ENCODE measurements at places on chromosomes 6 and 20.

DNA sequence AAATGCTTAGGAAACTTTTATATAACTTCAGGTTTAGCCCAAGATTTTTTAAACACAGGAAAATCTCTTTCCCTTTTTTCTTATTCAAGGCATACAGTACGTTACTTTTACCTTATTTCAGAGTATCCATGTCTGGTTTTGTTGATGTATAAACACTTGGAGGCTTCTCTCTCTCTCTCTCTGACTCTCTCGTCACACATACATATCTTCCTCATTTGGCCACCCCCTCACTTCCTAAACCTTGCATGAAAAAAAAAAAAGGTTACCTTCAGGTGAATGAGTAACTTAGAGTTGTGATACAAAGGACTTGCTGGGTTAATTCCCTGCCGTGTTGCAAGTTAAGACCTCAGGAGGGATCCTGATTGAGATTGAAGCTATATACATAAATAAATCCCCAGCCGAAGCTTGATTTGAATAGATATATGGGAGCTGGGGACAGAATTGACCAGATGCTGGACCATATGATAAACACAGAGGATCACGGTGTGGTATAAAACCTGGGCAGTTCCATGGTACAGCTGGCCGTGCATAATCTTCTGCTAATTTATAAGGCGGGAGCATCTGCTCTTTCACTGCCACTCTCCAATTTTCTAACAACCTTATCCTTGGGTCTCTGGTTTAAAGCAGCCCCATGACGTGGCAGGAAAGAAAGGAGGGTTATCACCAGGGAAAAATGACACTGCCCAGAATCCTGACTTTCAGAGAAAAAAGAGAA, 55.1 kb upstream of the IL20RA start:
- no peak for DNase-seq

DNA sequence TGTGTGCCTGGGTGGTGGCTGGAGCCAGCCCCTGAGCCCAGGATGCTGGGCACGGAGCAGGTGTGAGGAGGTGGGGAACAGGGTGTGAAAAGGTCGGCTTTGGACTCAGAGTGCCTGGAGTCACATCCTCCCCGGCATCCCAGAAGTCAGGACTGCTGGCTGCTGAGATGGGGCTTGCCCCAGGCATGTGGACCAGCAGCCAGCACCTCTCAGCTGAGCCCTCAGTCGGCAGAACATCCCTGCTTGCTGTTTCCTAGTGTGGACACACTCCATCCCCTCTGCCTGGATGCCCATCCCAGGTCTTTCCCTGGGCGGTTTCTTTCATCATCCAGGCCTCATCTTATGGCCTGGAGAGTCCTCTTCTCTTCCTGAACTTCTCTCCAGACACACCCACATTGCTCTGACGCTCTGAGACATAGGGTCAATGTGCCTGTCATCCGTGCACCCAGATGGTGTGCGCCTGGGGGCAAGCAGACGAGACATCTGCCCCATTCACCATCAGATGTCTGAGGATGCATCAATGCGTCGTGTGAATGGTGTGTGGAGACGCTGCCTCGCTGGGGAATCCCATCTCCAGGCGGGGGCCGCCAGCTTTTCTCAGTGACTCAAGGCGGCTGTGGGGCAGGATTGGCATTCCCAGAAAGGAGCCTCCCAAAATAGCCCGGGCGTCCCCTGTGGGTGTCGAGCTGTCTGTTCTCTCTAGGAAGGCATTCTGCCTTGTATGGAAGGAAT, 104.2 kb downstream of the SYCP2 start:
- DNase-seq: no peak

DNA sequence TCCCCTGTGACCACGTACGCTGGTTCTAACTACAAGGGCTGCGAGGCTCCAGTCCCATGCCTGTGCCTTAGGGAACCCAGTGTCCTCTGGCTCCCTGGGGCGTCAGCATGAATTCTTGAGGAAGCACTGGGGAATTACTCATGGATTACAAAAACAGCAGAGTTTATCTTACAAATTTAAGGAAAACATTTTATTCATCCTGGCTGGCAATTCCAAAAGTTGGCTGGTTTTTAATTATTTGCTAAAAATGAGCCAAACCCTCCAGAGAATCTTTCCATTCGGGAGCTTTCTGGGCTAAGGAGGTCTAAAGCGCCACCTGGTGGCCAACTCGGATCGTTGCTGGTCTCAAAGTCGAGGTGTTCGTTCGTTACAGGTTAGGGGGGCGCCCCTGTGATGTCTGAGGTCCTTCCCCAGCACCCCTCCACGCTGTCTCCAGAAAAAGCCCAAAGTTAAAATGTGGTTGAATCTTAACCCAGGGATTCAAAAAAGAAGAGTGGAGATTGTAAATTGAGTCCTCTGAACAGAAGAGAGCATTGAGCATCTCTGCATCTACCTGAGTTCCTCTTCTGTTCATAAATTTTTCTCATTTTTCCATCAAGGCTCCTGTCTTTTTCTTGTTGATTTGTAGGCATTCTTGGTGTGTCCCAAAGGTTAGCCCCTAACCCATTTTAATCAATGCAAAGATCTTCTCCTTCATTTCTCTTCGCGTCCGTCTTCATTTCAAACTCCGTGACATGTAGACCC, 99.4 kb downstream of the BFSP1 start:
- peak; percentile 5 for DNase-seq

DNA sequence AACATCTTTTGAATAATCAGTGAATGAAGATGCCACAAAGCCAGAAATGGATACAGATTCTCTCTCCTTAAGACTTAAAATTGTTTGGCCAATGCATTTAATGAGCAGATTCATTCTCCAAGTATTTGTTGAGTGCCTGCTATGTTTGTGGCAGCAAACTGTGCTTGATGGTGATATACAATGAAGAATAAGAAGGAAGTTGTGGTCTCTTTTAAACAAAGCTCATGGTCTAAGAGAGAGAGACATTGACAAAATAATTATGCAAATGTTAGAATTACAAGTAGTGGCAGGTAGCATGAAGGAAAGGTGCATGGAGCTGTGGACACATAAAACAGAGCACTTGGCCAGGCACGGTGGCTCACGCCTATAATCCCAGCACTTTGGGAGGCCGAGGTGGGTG, 28.3 kb downstream of the NFATC2 start:
- DNase-seq: no peak

- no peak for DNase-seq
Measured at GRCh38 chr6:8785223-8785622, 349.9 kb upstream of the SLC35B3 start.

GRCh38 chr6:51027283-51028065, 208.8 kb downstream of the TFAP2B start:
- DNase-seq: no peak

DNA sequence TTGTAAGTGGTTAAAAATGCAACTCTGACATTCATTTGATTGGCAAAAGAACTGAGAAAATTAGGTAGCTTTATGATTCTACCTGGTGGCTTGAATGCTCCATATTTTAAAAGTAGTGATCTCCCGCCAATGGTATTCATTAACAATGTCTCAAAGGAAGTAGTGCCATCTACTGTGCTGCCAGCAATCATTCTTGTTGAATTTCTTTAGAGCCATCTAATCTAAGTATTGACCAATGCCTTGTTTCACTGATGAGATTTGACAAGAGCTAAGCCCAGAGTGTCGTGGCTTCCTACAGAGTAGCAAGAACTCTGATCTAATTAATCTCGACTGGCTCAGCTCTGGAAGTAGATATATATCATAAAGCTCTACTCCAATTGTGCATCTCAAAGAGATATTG, 696.7 kb downstream of the C6orf118 start:
- DNase-seq: no peak

- no peak for DNase-seq
Measured at GRCh38 chr6:25315194-25316177, 36.3 kb downstream of the CARMIL1 start.

DNA sequence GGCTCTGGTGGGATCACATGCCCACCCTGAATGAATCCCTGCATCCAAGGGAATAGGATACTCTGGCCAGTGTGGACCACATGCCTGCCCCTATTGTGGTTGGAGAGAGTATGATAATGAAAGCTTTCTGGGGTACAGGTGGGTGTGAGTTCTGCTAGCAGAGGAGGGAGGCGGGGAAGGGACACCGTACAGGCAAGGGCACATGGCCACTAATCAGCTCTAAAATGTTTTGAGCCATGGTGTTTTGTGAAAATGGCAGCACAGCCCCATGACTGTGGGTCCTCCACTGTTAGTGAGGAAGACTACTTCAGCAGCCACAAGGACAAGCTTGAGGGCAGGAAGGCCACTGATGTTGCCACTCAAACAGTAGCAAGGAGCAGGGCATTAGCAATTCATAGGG, 11.9 kb upstream of the DHX35 start:
- no peak for DNase-seq

DNA sequence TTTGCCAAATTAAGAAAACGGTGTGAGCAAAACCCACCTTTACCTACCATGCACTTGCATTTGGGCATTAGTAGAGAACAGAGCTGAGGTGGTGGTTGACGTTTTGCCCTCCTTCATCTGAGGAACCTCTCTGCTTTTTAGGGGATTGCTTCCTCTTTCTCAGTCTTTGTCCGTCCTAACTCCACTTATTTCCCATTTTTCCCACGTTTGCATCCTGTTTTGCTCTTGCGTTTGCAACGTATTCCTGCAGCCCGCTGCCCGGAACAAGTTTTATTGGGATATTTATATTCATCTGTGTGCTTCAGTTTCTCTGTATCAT, 374 bp upstream of the SERINC1 start:
- DNase-seq: no peak

DNA sequence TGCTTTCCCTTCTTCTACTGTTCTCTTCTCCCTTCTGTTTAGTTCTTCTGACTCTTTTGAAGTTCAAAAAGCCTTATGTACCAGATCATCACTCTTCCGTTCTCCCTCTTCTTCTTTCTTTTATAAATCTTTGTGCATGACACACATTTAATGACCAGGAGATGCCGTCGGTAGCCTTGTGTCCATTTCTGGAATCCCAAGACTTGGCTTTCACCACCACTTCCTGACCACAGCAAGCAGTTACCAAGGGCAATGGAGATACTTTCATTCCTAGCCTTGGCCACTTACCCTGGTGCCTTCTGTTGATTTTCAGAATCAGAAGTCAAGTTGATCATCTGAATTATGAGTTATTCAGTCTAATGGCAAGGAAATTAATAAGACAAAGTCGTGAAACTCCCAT, 268.5 kb upstream of the QKI start:
- no peak for DNase-seq

DNA sequence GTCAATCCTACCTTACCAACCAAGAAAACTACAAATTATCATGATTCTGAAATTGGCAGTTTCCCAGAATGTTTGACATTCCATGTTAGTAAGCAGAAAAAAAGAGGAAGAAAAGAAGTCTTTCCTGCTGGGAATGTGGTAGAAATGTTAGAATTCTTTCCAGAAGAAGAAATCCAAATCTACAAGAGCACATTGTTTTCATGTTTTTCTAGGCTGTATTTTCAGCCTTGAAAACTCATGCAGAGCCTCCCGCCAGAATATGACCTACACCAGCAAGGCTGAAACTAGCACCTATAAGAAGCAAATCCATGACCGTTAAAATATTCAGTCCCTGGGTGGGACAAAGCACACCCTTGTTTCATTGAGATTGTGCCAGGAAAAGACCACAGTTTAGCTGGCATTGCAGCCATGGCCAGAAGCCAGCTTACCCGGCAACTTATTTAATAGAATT, 259.4 kb downstream of the GJA1 start:
- DNase-seq: no peak

DNA sequence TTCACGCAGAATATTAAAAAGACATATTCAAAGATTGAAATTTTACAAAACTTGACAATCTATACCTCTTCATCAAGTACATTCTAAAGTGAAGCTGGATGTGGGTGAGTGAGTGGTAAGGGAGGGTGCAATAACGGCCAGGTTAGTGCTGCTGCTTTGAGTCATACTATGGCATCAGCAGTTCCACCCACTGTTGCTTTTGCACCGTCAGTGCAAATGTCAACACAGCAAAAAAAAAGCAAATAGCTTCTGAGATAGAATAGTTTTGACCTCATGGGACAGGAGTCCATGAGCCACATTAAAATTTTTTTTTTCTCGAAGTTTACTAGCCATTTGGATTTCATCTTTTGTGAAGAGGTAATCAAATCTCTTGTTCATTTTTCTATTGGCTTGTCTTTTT, 31.8 kb downstream of the PSMF1 start:
- no peak for DNase-seq

DNA sequence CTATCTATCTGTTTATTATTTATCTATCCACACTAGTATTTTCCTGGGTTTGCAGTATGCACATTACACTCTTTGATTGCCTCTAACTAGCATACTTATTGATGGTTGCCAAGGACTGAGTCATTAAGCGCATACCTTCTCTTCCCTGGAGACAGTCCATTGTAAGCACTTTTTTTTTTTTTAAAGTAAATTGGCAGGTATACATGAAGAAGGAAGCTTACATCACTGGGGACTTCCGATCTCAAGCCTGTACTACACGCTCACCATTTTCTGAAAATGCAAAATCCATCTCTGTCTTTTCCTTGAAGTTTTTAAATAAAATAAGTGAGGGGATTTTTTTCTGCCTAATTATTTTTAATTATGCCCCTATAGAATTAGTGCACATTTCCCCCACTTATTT, 63.5 kb downstream of the HMGN3 start:
- DNase-seq: no peak

GRCh38 chr20:32019156-32019510, 8.9 kb downstream of the CCM2L start:
- DNase-seq: no peak

- DNase-seq: peak; percentile 44
Measured at GRCh38 chr6:45830441-45831139, 185.1 kb downstream of the CLIC5 start.

DNA sequence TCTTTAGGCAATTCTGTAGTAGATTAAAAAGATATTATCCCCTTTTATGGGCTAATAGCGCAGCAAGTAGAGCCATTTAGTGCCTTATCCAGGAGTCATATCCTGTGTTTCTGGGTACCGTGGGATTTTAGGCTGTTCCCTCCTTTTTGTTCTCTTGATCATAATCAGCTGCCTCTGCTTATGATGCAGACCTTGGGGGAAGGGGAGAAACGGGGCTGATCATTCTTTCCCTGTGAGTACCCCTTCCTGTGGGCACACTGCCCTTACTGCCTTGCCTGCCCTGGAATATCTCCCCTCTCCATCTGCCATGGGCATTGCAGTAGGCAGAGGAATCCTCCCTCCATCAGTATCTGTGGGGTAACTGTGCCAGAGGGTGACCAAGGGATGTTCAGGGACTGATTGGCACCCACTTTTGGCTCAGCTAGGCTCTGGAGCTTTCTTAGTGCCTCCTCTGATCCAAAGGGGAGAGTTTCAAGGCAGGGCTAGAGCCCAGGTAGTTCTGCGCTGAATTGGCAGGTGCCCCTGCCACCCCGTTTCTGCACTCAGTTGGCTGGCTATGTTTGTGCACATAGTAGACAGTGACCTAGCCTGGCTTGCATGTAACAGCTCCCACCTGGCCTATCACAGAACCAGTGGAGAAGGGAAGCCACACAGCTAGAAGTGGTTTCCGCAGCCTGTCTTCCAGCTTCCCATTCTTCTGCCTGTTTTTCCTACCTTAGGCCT, 103.3 kb downstream of the FIG4 start:
- DNase-seq: no peak

GRCh38 chr6:167963589-167964057, 33.8 kb upstream of the KIF25 start:
- DNase-seq: no peak

DNA sequence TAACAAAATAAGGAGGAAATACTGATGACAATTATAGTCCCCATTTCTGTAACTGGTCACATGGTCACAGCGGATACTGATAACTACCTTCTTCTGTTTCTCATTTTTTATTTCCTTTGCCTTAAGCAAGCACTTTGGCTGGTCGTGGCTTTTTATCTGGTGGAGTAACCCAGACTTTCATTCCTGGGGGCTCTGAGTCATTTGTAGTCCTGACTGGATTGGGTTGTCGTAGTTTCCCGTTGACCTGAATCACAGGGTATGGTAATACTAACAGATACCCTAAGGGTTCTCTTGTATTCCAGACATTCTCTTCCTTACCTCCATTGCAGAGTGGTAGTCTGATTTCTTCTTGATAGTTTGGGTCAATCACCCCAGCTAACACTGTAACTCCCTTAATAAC, 500.3 kb upstream of the ADGRB3 start:
- DNase-seq: no peak

Measured in CD4-positive, alpha-beta T cell treated with Interferon alpha-2 for 1 hour (primary cell).